ENCODE measurements at places on chromosomes 1 and 21.

- no peak for DNase-seq
Measured at GRCh38 chr1:42380586-42381279, at the start of gene RIMKLA. Gene RIMKLA (plus strand): TSS chr1:42380792. CDS start chr1:42380935, 143 bp downstream.

DNA sequence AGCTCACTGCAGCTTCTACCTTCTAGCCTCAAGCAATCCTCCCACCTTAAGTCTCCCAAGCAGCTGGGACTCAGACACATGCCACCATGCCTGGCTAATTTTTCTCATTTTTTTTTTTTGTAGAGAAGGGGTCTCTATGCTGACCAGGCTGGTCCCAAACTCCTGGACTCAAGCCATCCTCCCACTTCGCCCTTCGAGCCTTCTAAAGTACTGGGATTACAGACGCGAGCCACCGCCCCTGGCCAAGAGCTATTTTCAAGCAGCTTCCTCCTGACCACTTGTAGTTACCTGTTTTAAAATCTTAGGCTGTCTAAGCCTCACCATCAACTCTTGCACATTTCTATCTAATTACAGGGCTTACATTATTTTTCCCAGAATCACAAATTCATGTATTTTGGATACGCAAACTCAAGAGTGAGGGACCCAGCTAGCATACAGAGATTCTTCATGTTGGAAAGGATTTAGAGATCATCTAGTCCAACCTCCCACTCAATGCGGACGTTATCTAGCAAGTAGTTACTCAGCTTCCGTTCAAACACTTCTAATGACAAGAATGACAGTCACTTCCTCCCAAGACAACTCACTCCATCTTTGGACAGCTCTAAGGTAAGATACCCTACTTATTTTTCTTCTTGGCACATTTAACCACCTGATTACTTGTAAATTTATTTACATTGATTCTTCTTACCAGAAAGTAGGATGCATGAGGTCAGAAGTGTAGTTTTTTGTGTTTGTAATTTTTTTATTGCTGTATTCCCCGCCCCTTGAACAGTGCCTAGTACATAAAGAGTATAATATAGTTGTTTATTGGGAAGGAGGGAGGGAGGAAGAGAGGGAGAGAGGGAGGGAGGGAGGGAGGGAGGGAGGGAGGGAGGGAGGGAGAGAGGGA, 65.4 kb downstream of the LUZP1 start:
- no peak for DNase-seq

- no peak for DNase-seq
Measured at GRCh38 chr1:150514913-150515327, 632 bp upstream of the FALEC start.

- no peak for DNase-seq
Measured at GRCh38 chr21:29295066-29295650, 3.6 kb upstream of the BACH1 start.

DNA sequence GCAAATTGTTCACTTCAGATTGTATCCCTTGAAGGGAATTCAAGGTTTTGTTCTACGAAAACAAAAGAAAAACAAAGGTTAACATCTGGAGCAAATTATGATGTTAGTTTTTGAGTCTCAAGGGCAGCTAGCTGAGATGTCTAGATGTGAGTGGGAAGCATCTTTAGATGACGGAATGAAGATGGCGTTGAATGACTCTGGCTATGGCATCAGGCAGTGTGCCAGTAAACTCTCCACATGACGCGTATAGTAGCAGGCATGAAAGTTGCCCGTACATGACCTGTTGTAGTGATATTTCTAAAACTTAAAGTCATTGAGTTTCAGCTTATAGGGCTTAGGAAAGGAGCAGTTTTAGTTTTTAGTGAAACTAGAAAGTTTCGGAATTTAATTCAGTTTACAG, 12.3 kb upstream of the SDC3 start:
- DNase-seq, result no peak

DNA sequence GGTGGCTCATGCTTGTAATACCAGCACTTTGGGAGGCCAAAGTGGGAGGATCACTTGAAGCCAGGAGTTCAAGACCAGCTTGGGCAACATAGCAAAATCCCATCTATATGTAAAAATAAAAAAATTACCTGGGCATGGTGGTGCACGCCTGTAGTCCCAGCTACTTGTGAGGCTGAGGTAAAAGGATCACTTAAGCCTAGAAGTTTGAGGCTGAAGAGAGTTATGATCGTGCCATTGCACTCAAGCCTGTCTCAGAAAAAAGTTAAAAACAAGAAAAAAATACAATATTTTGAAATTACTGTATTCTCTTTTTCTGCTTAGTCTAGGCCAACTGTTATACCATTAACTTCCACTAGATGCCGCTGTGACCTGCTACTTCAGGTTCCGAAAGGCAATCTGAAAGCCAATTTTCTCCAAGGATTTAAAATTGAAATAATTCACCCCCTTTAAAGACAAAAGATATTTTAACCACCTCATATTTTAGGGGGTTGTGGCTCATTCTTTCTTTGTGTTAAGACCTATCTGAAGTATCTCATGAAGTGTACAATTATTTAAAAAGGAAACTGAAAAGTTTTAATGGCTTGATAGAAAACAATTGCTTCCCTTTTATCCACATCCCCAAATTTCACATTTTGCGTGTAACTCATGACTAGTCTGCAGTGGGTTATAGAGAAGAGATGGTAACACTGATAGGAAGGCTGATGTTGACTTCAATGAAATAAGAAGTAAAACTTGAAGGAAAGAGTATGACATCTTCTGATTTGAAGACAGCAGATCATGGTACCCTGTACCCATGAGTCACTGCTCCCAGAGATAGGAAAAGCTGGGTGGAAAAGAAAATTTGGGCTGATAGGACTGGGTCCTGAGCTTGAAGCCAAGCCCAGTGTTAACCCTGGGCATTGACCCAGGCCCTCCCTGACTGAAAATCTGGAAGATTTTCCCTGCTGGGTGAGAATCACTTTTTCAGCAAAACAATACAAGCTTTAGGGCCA, 24.4 kb upstream of the CLDN14 start:
- DNase-seq, result no peak

GRCh38 chr1:36542024-36542961, 59.6 kb upstream of the CSF3R start:
- DNase-seq, result no peak

DNA sequence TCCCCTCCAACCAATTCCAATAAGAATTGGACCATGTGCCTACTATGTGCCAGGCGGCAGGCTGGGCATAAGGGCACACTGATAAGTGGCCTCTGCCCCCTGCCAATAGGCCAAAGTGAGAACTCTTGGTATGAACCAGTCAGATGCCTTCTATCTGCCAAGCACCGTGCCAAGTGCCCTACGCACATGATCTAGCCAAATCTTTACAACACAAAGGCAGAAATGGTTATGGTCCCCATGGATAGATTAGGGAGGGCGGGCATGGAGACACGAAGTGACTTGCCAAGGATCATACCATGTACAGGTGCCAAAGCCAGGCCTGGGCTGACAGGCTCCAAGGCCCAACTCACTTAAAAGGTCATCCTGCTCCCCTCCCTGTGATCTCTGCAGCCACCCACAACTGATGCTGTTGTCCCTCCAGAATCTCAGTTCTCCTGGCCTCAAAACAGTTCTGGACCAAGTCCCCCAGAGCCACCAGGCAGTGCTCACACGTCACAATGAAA, 32.1 kb downstream of the CASZ1 start:
- DNase-seq, result no peak

DNA sequence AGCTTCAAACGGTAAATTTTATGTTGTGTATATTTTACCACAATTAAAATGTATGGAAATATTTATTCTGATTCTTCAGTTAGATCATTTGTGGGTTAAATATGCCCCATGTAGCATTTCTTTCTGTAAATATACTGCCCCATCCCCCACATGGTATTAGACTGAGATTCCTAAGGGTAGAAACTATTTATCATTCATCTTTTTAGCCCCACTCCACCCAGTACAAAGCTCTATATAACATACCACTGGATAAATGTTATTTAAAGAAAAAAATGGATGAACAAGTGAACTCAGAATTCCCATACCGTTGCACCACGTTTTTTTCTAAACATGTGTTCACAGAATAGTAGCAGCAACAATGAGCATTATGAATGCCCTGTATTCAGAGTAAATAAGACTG, 234.0 kb upstream of the IRF2BP2 start:
- no peak for DNase-seq

- DNase-seq, result no peak
Measured at GRCh38 chr21:33981391-33982101, 65.9 kb upstream of the ATP5PO start.

GRCh38 chr1:59154401-59154800, 142.5 kb upstream of the FGGY start:
- DNase-seq, result no peak

DNA sequence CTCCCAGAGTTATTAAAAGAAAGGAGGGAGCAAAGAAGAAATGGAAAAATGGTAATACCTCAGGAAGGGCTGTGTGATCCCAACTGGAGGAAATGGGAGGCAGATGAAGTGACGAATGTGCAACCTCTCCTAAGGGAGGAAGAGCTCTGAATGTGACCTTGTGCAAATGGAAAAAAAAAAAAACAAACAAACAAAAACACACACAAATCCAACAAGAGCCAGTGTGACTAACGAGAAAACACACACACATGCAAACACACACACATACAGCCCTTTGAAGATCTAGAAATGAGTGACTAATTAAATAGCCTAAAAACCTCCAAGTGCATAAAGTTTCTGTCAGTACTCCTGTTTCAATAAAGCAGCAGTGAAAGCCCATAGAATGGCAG, 49.0 kb downstream of the CCN1 start:
- DNase-seq, result no peak

DNA sequence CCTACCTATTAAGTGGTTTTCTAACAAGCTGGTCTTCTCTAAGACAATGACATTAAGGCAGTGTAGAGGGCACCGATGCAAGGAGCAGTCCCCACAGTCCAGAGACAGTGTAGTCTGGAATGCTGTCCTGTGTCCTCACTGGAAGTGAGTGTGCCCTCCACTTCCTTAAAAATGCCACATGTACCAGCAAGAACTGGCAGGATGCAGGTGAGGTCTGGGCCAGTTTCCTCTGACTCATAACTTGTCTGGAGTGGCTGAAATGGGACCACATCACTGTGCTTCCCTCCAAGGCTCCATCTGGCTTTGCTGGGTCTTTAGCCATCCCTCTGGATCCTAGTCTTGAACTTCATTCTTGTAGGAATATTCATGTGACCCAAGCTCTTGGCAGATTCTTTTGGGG, 170.5 kb upstream of the KIAA0040 start:
- no peak for DNase-seq

- DNase-seq, result no peak
Measured at GRCh38 chr1:12406211-12407021, 176.6 kb downstream of the VPS13D start.

GRCh38 chr1:13699936-13700520, at the start of gene PRDM2:
Gene PRDM2 (plus strand): TSS chr1:13700188. CDS start chr1:13715606, 15,418 bp downstream.
- DNase-seq, result peak; percentile 21

DNA sequence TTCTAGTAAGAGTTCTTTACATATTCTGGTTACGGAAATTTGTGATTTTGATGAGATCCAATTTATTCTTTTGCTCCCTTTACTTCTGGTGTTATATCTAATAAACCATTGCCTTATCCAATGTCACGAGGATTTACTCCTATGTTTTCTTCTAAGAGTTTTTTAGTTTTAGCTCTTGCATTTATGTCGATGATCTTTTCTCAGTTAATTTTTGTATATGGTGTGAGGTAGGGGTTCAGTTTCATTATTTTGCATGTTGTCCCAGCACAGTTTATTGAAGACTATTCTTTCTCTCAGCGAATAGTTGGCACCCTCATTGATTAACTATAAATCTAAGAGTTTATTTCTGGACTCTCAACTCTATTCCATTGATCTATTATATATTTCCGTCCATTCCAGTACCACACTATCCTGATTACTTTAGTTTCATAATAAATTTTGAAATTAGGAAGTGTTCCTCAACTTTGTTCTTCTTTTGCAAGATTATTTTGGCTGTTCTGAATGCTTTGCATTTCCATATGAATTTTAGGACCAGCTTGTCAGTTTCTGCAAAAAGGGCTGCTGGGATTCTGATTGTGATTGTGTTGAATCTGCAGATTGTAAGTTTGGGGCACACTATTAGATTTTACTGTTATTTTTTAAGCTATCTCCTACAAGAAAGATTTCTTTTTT, 4.0 kb downstream of the KDM1A start:
- no peak for DNase-seq

DNA sequence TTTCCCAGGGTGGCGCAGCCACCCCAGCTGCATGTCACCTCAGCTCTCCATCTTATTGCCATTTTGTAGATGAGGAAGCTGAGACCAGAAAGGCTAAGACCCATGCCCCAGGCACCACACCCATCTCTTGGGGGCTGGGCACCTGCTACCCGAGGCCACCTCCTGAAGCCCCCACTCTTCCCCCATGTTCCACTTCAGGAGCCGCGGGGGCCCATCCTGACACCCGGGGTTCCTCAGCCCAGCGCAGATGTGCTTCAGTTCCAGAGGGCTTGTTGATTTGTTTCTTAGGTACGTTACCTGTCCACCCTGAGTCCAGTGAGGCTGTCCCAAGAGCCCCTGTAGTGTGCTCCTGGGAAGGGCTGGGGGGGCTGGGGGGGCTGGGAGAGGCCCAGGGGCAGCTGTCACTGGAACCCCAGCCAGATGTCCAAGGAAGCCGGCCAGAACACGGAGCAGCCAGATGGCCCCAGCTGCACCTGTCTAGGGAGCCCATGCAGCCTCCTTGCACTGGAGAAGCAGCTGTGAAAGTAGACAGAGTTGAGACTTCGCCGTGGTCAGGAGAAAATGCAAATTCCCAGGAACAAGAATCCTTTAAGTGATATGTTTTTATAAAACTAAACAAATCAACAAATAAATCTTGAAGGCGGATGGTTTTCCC, 17.1 kb upstream of the CCDC27 start:
- no peak for DNase-seq

DNA sequence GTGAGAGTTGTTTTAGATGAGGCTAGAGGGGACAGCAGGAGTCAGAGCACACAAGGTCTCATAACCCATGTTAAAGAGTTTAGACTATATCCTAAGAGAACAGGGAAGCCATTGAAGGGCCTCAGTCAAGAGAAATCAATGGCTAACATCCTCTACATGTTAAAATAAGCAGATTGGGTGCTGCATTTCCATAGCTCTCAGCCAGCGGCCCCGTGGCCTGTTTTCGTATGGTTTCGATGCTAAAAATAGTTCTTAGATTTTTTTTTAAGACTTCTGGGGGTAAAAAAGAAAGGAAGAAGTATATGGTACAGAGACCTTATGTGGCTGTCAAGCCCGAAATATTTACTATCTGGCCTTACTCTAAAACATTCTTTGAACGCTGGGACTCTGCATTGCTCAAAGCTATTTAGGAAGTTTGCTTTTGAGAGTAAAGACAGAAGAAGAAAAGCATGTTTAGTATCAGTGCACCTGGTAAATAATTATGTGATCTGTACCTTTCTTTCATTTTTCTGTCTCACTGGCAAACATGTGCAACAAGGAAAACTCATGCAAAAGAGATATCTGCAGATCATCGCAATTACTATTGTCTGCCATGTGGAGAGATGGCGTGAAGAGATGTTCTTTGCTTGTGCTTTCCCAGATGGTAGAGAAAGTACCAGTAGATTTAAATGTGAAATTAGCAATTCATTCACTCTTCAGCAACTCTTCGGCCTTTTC, 8.4 kb downstream of the PDIK1L start:
- no peak for DNase-seq

- no peak for DNase-seq
Measured at GRCh38 chr1:156308078-156308477, 9.0 kb upstream of the VHLL start.

DNA sequence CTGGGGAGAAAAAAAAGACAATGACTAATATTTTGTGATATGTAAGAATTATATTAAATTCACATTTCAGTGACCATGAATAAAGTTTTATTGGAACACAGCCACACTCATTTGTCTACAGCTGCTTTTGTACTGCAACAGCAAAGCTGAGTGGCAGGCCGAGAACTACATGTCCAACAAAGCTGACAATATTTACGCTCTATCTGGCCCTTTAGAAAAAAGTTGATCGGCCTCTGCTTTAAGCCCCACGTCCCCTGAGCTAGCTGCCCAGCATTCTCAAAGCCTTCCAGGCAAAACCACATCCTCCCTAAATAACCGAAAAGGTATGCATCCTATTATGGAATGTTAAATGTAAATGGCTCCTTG, 8.6 kb downstream of the SLC2A1 start:
- no peak for DNase-seq
